ENCODE measurements at places on chromosomes 6 and 20.

GRCh38 chr6:30062471-30063178 is 1.6 kb downstream of the POLR1H start:
- no peak for DNase-seq

GRCh38 chr6:105359419-105360370 is 43.2 kb downstream of the PREP start:
- no peak for DNase-seq

DNA sequence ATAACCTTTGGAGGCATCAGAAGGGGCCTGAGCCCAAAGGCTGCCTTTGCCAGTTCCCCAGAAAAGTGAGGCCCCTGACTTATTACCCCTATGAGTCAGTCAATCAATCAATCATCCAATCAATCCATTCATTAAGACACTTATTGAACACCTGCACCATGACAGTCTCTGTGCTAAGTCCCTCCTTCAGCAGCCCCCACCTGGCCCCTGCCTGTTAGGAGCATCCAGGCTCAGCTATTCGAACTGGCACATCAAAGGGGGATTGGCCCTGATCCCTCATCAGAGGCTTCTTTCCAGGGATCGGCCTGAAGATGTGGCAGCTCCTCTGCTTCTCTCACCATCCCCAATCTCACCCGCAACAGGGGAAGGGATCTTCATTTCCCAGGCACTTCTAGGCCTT is 27.7 kb upstream of the VEGFA start:
- DNase-seq = no peak

- DNase-seq = no peak
Measured at GRCh38 chr6:31450751-31451150, 47.2 kb upstream of the MICB start.

- no peak for DNase-seq
Measured at GRCh38 chr6:136487759-136488425, 62.3 kb downstream of the MAP7 start.

DNA sequence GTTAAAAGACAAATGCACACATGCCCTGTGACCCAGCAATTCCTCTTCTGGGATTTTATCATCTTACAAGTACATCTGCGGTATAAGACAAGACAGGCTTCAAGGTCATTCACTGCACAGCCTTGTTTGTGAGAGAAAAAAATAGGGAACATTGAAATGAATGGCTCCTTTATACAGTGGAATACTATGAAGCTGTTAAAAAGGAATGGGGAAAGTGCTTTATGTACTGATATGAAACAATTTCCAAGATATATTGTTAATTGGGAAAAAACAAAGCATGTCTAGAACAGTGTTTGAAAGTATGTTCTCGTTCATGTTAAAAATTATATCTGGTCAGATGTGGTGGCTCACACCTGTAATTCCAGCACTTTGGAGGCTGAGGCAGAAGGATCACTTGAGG is 25.4 kb downstream of the PDRG1 start:
- no peak for DNase-seq

- no peak for DNase-seq
Measured at GRCh38 chr6:166728884-166729530, 102.0 kb upstream of the RPS6KA2 start.

DNA sequence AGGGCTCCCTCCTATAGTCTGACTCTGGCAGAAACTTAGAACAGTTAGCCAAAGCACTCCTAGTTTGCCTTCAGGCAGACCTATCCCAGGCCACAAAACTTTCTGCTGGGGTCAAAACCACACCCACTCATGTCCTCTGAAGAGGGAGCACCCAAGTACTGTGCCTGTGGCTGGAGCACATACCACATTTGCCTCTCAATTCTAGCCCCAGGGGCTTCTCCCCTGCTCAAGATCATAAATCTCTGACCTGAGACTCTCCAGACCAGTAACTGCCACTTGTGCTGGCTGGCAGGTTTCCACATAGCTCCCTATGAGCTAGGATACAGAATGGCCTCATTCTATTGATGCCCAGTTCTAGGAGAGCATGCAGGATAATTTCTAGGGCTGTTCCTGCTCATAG is 781.0 kb downstream of the EYS start:
- no peak for DNase-seq

- DNase-seq = no peak
Measured at GRCh38 chr20:35394271-35394670, 17.5 kb downstream of the UQCC1 start.

DNA sequence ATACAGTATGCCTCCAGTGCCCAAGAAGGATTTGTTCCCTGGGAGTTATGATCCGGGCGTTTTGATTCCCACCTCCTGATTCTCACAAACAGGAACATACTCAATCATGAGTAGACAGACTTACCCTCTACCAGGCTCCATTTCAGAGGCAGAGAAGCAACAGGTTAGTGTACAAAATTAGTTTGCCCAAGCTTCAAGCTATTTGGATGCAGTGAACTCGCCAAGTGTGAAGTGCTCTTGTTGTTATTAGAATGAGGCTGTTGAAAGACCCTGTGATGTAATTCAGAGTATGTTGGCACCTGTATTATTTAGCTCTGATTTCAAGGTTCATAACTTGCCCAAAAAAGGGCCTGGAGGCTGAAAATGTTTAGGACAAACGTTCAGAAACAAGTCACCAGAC is 247.0 kb downstream of the PHACTR1 start:
- no peak for DNase-seq

DNA sequence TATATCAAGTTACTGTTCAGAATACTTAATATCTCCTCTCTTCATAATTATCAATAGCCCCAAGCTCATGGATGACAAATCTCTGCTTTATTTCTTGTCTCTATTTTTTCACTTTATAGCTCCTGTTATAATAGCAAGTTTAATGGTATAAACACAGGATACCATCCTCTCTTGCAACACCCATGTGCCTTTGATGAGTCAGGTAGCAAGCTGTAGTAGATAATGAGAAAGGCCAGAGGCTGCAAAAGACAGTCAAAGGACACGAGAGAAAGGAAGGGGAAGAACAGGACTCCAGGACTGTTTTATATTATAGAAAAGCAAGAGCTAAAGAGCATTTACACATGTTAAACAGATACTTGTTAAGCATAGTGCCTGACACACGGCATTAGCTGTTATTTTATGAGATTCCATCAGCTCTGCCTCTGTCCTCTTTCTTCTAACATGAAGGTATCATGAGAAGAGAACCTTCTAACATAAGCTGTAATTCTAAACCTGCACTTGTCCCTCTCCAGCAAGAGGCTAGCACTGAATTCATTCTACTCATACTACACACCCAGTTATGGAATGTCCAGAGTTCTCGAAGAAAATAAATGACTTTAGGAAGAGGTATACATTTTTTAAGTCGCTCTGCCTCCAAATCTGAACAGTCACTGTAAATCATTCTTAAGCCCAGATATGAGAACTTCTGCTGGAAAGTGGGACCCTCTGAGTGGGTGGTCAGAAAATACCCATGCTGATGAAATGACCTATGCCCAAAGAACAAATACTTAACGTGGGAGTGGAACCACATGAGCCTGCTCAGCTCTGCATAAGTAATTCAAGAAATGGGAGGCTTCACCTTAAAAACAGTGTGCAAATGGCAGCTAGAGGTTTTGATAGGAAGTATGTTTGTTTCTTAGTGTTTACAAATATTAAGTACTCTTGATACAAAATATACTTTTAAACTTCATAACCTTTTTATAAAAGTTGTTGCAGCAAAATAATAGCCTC is 45.0 kb downstream of the NT5E start:
- no peak for DNase-seq

- DNase-seq = no peak
Measured at GRCh38 chr20:64101731-64102621, 5.4 kb downstream of the NPBWR2 start.

DNA sequence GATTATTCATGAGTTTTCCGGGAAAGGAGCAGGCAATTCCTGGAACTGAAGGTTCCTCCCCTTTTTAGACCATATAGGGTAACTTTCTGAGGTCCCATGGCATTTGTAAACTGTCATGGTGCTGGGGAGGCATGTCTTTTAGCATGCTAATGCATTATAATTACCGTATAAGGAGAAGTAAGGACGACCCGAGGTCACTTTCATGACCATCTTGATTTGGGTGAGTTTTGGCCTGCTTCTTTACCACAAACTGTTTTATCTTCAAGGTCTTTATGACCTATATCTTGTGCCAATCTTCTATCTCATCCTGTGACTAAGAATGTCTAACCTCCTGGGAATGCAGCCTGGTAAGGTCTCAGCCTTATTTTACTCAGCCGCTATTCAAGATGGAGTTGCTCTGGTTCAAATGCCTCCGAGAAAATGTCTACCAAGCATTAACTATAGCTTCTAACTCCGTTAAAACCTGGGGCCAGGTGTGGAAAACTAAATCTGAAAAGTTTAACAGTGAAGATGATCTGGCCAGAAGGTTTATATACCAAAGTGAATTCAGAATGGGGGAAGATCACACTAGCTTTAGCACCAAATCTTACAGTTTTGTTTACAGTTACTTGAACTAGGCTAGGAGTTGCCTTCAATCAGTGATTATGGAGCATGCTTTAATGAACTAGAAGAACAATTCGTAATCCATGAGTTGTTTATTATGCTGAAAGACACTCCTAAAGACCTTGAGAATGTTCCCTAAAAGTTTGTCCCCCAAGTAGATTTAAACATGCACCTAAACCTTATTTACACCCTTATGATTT is 80.0 kb upstream of the TOP1 start:
- no peak for DNase-seq

- no peak for DNase-seq
Measured at GRCh38 chr6:170087941-170088581, 202.8 kb downstream of the DLL1 start.

GRCh38 chr6:40543146-40543545 is 44.0 kb downstream of the LRFN2 start:
- DNase-seq = no peak

DNA sequence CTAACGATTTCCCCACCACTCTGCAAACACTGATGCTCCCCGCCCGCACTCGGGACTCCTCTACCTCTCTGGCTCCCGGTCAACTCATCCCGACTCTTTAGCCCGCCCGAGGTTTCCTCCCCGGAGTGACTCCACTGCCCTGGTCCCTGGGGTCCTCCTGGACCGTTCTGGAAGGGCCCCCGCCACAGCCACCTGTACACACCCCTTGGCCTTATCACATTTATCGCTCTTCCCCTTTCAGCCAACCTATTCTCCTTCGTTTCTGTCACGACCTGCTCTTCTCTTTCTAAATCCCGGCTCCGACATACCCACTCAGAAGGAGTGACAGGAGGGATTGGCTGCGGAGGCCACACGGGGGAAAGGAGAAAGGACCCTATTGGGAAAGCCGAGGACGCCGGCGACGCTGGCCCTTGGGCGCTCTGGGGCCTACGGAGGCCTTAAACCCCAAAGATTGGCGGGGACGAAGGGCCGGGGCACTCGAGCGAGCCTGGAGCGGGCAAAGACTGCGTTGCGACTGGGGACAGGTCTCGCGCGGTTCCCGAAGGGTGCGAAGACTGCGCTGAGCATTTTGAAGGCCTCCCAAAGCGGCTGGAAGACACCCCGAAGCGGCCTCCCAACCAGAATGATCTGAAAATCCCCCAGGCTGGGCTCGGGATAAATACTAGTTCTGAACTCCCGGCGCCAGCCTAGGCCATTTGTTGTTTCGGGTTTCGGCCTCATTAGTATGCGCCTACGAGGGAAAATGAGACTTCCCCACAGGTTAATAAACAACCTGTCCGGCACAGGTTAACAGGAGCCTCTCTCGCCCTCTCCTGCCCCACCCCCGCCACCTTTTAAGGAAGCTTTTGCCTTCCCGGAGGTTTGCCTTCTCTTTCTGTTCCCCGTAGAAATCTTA is 9.2 kb downstream of the SIM1 start:
- no peak for DNase-seq
